Activated CD4-positive, alpha-beta memory T cell treated with anti-CD3 and anti-CD28 coated beads, Interleukin-2, amount 10 ng/mL, durations not matched to agents 7 days and 5 days (primary cell): ENCODE measurements at places on chromosomes 12 and 14. TPM values are rescaled to one million over a fixed set of nuclear protein-coding genes. Genes with fewer than 3 reads are reported as not detected.

GRCh38 chr14:89186856-89187376 lies 230.1 kb downstream of the FOXN3 start:
- H3K27ac ChIP-seq = no peak overlapping the region
- no peak for DNase-seq
- H3K4me1 ChIP-seq = no peaks in the 10 kb centered on the region
- H3K27me3 ChIP-seq = no peaks in the 10 kb centered on the region

Gene TOMM20L
- not detected for total RNA-seq

DNA sequence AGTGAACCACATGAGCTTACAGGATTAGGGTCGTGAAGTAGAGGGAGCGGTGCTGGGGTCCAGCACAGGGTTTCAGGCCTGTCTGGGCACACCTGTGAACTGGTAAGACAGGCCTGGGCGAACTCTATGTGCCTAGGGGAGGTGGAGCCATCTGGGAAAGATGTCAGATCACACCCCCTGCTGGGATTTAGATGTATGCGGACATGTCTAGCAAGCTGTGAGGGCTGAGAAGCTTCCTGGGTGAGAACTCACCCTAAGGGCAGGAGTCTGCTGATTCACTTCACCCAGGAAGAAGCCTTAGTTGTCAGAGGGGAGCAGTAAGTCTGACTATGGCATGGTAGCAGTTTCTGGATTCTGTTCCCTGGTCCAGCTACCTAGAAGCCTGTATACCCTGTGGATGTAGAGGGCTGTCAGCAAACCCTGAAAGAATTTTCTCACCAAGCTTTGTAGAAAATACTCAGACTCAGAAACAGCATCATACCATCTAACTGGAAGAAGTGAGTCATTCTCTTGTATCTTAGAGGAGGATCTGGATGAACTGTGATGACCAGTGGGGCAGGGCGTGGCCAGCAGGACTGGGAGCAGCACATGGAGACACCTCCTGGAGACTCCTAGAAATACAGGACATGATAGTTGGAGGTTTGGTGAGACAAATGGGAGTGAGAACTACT lies 11.2 kb upstream of the PYGL start:
- H3K27ac ChIP-seq = no peak overlapping the region
- H3K4me3 ChIP-seq = no peak overlapping the region
- H3K27me3 ChIP-seq = no peaks in the 10 kb centered on the region

Gene CCDC177
- total RNA-seq = not detected

DNA sequence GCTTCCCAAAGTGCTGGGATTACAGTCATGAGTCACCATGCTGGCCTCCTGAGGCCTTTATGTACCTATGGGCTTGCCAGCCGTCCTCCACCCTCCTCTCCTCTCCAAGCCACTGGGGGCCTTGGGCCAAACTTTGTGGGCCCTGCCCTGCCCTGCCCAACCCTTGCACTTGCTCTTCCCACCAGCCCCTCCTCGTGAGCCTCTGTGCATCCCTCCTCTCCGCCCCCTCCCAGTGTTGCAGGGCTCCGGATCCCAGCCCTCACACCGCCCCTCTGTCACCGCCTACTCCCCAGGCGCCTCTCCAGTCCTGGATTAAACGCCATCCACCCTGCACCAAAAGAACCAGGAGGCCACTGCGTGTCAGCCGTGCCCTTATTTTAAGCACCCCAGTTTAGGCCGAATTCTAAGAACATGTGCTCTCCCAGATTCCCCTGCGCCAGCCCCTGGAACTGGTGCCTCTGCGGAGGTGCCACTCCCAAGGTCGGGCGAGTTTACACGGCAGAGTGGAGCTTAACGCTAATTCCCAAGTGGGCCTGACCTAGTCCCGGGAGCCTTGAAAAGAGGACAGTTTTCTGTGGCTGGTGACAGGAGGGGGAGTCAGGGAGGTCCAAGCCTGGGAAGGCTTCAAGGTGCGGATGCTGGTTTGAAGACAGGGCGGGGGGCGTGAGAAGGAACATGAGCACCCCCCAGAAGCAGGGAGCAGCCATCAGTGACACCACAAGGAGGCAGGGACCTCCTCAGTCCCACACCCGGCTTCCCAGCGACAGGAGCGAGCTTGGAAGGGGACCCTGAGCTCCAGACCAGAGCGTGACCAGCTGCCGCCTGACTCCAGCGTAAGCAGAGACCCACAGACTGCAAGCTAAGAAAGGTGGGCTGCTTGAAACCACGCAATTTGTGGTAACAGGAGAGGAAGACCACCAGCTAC lies 21.2 kb upstream of the CDCA4 start:
- no peak overlapping the region for H3K27ac ChIP-seq
- peaks cover 5% of the 10 kb centered on the region for H3K27me3 ChIP-seq
- H3K4me1 ChIP-seq = peaks cover 13% of the 10 kb centered on the region
- H3K4me3 ChIP-seq = no peak overlapping the region

DNA sequence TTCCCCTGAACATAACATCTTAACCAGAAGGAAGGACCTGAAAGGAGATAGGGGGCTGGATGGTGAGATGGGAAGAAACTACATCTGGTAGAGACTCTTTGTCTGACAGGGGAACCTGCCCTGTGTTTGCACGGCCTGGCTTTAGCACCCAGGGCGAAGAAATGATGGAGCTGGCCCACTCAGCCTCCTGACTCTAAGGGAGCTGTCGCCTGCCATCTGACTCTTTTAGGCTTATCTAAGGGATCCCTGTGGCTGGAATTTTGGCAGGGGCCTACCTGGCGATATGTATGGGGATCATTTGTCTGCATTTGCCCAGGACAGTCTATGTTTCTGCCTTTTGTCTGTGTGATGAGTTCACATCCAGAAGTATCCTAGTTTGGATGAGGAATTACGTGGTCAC lies 15.6 kb upstream of the CACNA2D4 start:
- no peak overlapping the region for H3K4me3 ChIP-seq
- H3K27ac ChIP-seq = no peak overlapping the region
- no peak for DNase-seq

GRCh38 chr12:4908684-4909409 lies 858 bp upstream of the KCNA1 start:
- no peaks in the 10 kb centered on the region for H3K36me3 ChIP-seq
- no peak for DNase-seq
- H3K27me3 ChIP-seq = peaks cover 50% of the 10 kb centered on the region
- no peak overlapping the region for H3K27ac ChIP-seq
- H3K4me1 ChIP-seq = peaks cover 19% of the 10 kb centered on the region

GRCh38 chr12:130428116-130428515 lies 90.4 kb downstream of the PIWIL1 start:
- DNase-seq = no peak
- no peak overlapping the region for H3K27ac ChIP-seq
- no peaks in the 10 kb centered on the region for H3K4me1 ChIP-seq
- no peak overlapping the region for H3K4me3 ChIP-seq
- H3K36me3 ChIP-seq = no peaks in the 10 kb centered on the region

Gene C12orf54
- not detected for total RNA-seq

DNA sequence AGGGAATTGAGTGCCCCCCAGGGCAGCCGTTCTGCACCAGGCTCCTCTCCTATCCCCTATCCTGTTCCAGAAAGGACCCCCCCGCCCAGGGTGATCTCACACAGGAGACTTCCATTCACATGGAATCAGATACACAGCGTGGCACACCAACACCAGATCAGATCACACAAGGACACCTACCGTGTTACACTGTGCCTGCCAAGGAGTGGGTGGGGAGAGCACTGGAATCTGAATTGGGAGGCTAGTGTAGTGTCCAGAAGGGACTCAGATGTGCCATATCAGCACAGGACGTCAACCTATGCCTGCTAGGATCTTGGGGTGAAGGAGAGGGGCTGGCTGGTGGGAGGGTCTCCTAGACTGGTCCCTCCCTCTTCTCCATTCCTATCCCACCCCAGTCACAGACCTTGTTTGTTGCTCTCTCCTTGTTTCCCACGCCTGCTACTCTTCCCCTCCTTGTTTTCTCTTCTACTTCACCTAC lies 2.3 kb downstream of the PTMS start:
- H3K4me3 ChIP-seq = peak overlapping the region; percentile 87
- no peak overlapping the region for H3K27ac ChIP-seq
- H3K36me3 ChIP-seq = peaks cover 3% of the 10 kb centered on the region
- H3K4me1 ChIP-seq = peaks cover 69% of the 10 kb centered on the region
- no peak for DNase-seq

DNA sequence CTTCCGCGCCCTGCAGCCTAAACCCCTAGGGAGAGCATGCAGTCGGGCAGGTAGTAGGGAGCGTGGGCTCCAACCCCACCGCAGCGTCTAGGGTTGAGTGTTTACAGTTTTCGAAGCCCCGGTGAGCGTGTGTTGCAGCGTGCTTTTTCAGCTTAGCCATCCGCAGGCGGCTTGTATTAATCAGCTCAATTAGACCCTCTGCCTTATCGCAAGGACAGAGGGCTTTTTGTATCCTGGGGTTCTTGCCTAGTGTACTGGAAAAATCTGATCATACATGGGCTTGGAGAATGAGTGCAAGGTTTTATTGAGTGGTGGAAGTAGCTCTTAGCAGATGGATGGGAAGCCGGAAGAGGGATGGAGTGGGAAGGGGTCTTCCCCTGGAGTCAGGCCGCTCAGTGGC lies 44.4 kb upstream of the GNG2 start:
- H3K4me1 ChIP-seq = no peaks in the 10 kb centered on the region
- no peak overlapping the region for H3K27ac ChIP-seq
- peaks cover 11% of the 10 kb centered on the region for H3K27me3 ChIP-seq
- H3K36me3 ChIP-seq = no peaks in the 10 kb centered on the region

GRCh38 chr12:128170181-128170580 lies 96.8 kb upstream of the TMEM132C start:
- no peaks in the 10 kb centered on the region for H3K36me3 ChIP-seq
- no peak overlapping the region for H3K4me3 ChIP-seq
- no peak overlapping the region for H3K27ac ChIP-seq
- H3K4me1 ChIP-seq = no peaks in the 10 kb centered on the region
- H3K27me3 ChIP-seq = no peaks in the 10 kb centered on the region
